ENCODE measurements at places on chromosomes 1 and 21.

GRCh38 chr1:32754317-32755097 lies 51.9 kb upstream of the SYNC start:
- DNase-seq: no peak

DNA sequence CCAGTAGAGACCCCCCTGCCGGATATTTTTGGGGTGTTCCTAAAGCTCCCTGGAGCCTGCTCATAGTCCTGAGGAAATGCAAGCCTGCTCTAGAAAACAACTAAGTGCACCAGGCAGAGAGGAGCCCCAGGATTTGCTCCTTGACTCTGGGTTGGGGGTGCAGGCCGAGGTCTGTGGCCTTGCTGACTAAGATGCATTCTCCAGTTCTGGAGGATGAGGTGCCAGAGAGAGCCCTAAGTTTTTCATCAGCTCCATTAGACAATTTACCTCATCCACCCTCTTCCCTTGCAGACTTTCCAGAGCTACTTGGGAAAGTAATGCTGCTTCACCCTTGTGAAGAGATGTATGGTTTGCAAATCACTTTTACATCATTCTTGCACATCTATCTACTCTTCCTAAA lies 9.1 kb downstream of the TUFT1 start:
- DNase-seq: no peak

GRCh38 chr1:160307118-160307791 lies 22.3 kb upstream of the PEX19 start:
- no peak for DNase-seq

- no peak for DNase-seq
These were observed 10.9 kb upstream of the TUFT1 start for GRCh38 chr1:151529211-151529702.

- no peak for DNase-seq
These were observed 16.2 kb upstream of the POFUT2 start for GRCh38 chr21:45303751-45304475.

DNA sequence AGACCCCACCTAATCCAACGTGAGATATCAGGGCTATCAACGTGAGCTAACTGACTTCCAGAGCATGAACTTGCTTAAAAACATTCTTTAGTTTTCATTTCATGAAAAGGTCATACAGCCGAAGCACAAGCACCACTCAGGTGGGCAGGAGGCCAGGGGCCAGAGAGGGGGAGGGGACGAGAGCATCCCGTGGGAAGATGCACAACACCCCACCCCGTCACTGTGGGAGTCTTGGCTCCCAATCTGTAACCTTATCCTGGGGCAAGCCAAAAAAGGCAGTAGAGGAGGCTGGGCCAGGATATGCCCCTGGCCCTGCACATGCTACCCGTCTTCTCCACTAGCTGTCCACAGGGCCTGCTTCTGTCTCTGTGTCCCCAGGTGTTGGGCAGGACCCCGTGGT lies 31.4 kb downstream of the SSBP3 start:
- no peak for DNase-seq

DNA sequence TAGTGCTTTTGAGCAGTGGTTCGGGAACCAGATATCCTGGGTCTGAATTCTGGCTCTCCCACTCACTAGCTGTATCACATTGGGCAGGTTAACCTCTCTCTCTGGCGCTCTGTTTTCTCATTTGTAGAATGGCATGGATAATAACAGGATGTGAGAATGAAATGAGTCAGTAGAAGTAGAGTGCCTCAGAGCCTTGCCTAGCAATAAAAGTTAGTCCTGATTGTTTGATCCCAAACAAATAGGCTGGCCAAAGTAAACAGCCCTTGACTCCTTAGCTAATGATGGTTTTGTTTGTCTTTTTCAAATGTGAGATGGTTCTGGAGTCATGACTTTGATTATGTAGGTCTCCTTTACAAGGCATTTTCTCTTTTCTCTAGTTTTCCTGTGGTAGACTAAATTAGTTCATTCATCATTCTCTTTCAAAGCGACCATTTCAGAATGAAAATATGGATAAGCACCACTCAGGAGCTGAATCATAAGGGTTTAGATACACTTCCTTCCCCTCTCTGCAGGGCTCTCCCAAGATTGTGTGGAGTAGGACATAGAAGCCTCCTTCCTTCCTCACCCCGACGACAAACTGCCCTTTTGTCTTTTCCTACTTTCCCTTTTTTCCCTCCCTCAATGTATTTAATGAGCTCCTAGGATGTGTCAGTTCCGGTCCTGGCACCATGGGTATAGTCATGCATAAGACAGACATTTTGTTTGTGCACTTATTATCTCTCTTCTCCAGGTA lies 23.1 kb downstream of the KIAA0040 start:
- DNase-seq: no peak

DNA sequence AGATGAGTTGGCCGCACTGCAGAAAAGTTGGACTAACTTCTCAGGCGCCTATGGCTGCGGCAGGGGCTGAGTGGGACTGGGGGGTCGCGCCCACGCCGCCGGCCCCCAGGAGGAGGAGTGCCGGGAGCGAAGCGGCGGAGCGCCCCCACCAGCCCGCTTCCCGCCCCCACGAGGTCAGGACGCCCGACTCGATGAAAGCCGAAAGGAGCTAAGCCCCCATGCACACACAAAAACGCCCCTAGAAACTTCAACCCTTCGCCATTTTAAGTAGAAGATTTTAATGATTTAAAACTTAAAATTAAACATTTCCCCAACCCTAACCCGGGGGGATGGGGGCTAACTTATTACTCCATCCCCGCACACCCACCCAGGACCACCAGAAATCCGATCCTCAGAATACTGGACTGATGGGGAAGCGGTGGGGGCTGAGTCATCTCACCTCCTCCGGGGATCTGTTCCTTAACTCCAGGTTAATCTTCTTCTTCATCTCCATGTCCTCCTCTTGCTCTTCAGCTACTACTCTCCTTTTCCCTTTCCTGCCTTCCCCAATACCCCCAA lies 539 bp downstream of the ANP32E start:
- DNase-seq: no peak

GRCh38 chr1:8409106-8409505 lies 91.2 kb downstream of the SLC45A1 start:
- no peak for DNase-seq

DNA sequence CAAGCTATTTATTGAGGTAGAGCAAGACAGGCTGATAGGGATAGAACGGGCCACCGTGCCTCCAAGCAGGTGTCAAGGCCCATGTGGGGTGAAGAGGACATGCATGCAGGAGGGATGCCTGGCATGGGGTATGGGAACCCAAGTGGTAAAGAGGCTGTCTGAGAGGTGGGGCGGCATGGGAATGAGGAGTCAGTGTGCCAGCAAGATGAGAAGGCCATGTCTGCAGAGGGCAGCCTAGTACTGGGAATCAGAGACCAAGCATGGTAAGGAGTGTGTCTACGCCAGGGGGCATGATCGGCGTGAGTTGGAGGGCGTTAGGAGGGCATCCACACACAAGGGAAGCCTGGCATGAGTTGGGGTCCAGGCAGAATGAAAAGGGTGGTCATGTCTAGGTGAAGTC lies 303.7 kb upstream of the PLD5 start:
- DNase-seq: no peak

GRCh38 chr1:35557611-35558373 lies at the start of gene NCDN:
Gene NCDN, plus strand, starts transcription at chr1:35557799. Its CDS starts 392 bp downstream, at chr1:35558191.
- DNase-seq: peak; percentile 94

- DNase-seq: no peak
These were observed 25.7 kb downstream of the CTH start for GRCh38 chr1:70436622-70437251.

DNA sequence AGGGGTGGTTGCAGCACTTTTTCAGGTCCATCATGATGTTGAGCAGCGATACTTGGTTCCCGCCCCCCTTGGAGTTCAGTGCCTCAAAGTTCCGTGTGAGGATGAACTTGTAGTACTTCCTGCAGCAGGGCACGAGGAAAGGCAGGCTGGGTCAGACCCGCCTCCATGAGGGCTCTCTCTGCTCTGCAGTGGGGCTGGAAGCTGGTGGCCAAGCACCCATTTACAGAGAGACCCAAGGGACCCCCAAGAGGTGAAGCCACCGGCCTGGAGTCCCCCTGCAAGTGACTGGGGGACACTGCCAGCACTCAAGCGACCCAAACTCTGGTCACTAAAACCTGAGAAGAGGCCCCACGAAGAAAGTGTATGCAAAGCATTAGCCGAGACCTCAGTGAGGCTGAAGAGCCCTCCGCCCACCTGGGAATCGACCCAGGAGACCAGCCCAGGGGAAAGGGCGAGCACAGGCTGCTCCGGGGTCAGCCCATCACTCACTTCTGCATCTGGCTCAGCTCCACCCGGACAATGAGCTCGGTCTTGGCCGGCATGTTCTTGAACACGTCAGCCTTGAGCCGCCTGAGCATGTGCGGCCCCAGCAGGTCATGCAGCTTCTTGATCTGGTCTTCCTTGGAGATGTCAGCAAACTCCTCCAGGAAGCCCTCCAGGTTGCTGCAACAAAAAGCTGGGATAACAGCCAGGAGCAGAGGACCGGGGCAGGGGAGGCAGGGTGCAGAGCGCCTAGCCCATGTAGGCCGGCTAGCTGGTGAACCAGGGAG lies 45.2 kb downstream of the CHD5 start:
- DNase-seq: no peak

DNA sequence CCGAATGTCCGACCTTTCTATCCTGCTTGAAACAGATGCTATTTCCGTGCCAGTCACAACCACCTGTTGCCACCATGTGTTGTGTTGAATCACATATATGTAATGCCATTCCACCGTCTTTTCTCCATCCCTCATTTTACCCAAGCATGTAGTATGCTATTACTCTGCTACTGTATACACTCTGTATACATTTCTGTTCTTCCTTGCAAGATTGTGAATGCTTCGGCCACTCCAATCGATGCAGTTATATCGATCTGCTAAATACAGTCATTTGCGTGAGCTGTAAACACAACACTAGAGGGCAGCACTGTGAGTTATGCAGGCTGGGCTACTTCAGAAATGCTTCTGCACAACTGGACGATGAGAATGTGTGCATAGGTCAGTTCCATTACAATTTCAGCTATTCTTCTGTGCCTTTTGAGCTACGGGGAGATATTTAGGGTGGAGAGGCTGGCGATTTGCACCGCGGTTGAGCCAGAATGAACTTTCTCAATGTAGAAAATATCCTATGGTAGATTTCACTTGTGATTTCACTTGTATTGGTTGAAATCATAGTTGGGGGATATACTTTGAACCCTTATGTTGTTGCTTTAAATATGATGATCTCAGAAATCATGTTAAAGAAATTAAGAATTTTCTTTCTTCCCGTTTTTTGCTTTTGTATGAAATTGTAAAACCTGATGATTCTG lies 289.8 kb downstream of the NTNG1 start:
- peak; percentile 16 for DNase-seq

- no peak for DNase-seq
These were observed 671.9 kb downstream of the PTPRC start for GRCh38 chr1:199310708-199311107.

GRCh38 chr1:93905734-93906133 lies 3.5 kb downstream of the GCLM start:
- no peak for DNase-seq

DNA sequence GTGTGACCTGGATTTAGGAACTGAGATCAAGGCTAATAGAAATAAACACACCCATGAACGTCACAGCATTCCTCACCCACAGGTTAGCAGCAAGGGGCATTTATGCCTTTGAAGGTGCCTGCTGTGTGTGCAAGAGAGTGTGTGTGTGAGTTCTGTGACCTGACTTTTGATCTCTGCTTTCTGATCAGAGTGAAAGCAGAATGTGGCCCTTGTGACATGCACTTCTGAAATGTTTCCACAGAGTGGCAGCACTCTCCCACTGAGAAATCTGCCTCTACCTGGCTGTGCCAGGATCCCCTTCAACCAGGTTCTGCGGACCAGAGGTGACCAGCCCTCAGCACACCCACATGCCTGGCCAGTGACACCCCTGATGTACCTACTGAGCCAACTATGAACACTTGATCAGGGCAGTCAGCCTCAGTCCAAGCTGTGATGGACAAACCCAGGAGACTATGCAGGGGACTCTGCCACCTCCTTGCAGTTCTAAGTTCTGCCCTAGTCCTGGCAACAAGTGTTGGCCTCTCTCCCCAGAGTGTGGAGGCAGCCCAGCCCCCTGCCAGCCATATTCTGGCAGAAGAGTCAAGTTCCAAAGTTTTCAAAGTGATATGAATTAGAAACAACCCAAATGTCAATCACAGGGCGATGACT lies 41.0 kb downstream of the RXRG start:
- DNase-seq: no peak

GRCh38 chr1:111592389-111593361 lies 26.9 kb upstream of the RAP1A start:
- DNase-seq: peak; percentile 50

All from left renal pelvis (tissue), 4 donors.